ENCODE measurements at places on chromosomes 1 and 21.

DNA sequence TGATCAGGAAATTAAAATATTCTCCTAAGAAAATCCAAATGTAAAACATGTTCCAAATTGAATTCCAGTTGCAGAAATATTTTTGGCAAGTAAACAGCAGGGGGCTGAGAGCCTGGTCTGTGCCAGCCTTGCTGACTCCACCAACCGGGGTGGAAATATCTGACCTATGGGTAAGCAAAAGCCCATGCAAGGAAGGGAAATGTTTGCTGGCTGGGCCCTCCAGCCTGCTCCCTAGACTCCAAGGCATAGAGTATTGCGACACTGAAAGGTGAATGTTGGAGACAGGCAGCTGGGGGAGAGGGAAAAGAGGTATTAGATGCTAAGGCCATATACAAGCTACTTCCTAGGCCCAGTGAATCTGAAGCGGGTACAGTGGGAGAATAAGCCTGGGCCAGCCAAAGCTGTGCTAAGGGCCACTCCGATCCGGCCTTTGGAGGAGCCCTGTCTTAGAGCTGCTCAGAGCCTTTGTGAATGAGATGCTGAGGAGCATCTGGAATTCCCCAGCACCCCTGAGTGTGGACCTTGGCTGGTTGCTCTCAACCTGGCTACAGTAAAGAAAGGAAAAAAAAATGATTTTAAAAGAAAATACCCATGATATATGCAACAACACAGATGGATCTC is 24.9 kb upstream of the ATP1B1 start:
- DNase-seq = no peak

GRCh38 chr1:1304331-1305299 is 3.1 kb downstream of the ACAP3 start:
- no peak for DNase-seq

DNA sequence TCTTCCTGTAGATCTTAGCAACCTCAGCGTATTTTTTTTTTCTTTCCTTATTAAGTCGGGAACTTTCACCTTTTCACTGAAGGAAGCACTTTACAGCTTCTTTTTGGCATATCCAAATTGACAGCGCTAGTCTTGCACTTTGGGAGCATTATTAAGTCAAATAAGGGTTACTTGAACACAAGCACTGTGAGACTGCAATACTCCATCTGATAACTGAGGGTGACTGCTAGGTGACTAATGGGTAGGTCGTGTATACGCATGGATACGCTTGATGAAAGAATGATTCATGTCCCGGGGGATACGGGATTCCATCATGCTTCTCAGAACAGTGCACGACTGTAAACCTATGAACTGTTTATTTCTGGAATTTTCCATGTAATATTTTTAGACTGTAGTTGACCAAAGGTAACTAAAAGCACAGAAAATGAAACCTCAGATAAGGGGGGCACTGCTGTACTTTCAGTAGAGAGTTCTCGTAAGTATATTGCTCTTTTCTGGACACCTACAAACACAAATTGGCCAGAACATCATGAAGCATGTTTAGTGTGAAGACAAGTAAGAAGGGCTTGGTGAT is 364.7 kb downstream of the SMYD3 start:
- DNase-seq = no peak

GRCh38 chr1:93623875-93624274 is 57.8 kb downstream of the BCAR3 start:
- DNase-seq = no peak

DNA sequence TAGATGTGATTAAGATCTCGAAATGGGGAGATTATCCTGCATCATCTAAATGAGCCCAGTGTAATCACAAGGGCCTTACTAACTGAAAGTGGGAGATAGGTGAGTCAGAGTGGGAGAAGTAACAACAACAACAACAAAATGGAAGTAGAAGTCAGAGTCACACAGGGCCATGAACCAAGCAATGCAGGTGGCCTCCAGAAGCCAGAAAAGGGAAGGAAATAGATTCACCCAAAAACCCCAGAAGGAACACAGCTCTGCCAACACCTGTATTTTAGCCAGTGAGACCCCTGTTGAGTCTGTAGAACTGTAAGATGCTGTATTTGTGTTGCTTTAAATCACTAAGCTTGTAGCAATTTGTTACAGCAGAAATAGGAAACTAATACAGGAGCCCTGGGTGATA is 4.1 kb downstream of the TAGLN2 start:
- no peak for DNase-seq

DNA sequence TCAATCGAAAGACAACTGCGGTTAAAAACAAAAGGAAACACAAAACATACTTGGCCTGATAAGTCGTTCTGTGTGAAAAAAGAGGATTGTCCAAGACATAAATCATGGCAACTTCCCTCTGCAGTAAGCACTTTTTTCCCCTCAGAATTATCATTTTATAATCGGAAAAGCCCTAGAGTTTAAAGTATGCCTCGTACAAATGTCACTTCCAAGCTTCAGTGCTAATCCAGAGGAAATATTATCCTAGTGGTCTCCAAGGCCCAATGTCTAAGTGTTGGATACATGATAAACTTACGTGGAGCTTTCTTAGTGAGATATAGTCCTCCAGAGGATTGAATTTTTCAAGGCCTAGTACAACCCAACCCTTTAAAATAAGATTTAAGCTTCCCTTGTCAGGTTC is 11.2 kb upstream of the NTMT2 start:
- no peak for DNase-seq
